Activated T-cell treated with anti-CD3 and anti-CD28 coated beads, Interleukin-2, amount 50 U/mL, for 72 hours (primary cell): ENCODE measurements at places on chromosomes 13 and 19.

DNA sequence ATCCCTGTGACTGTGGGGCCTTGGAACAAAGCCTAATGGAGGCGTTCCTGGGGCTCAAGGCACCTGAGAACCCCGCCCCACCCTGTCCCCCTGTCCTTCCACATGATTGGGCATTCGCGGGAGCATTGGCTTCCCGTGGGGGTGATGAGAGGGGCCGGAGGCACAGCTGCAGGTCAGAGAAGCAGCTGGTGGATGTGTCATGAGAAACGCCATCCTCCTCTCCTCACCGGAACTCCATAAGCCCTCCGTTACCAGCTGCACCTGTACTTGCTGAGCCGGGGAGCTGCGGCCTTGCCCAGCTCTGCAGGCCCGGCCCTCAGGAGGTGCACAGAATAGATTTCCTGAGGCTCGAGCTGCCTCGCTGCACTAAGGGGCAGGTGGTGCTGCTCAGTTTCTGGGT, 42.0 kb downstream of the CAPN12 start:
- no peak for DNase-seq

- DNase-seq: no peak
These were observed 134.3 kb downstream of the KDM4B start for GRCh38 chr19:5103061-5103701.

DNA sequence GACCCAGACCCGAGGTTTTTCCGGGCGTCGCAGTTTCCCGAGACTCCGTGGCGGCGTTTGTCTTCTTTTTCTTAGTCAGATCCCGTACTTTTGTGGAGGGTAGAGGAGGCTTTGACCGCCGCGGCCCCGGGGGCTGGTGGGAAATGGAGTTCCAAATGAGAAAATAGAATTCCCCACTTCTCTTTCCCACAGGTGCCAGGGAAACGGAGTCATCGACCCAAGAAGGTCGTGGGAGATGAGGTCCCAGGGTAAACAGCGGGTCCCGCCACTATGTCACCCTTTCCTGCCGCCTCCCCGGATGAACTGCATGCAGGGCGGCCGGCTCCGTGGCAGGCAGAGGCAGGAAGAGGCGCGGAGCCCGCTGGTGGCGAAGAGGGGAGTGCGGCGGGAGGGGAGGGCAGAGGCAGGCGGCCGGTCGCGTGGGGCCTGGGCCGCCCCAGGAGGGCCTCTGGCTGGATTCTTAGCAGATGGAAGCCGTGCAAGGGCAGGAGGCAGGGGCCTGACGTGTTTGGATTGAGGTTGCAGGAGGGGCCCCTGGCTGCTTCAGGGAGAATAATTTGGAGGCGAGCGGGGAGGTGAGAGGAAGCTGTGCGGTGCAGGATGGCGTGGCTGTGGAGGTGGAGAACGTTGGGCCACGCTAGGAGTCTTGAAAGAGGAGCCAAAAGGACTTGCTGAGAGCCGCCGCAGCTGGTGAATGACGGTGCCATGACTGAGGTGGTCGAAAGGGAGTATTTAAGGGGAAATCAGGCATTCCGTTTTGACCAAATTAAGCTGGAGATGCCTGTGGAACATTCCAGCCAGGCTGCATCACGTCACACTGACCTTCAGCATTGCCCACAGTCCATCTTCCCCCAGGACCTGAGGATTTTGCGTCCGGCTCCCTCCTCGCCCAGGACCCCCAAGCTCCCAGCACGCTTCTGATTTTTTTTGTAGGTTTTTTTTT, 11.7 kb downstream of the CYTH2 start:
- DNase-seq: peak; percentile 64

DNA sequence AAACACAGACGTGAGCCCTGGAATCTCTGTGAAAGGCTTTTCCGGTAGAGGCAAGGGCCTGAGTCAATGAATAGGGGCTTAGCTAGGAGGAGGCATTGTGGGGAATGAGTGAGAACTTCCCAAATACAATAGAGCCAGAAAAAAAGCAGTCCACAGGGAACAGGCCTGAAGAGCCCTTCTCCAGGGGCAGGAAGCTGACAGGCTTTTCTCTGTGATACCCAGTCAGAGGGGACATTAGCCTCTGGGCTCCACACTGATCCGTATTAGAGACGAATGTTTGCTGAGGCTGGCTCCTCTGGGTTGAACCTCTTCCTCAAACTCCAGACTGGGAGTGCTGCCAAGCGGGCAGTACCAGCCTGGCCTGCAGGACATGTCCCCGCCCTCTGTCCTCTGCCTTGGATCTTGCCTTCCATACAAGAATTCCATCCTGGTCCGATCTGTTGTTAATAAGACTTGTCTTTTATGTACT, 2.3 kb downstream of the DHRS12 start:
- DNase-seq: no peak

DNA sequence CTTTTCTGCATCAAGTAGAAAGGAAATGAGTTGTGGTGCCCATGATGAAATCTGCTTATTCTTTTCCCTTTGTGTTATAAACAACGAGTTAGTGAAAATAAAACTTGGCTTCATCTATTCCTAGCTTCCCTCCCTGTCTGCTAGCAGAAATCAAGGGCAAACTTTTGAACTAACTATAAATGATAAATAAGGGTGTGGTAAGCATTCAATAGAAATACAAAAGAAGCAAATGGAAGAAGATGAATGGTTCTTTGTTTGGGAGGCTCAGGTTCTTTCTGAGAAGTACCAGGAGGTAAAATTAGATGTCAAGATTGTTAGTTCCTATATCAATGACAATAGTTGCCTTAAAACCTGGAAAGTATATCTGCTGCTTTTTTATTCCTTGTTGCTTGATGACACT, 275.3 kb upstream of the PRR20A start:
- DNase-seq: no peak

DNA sequence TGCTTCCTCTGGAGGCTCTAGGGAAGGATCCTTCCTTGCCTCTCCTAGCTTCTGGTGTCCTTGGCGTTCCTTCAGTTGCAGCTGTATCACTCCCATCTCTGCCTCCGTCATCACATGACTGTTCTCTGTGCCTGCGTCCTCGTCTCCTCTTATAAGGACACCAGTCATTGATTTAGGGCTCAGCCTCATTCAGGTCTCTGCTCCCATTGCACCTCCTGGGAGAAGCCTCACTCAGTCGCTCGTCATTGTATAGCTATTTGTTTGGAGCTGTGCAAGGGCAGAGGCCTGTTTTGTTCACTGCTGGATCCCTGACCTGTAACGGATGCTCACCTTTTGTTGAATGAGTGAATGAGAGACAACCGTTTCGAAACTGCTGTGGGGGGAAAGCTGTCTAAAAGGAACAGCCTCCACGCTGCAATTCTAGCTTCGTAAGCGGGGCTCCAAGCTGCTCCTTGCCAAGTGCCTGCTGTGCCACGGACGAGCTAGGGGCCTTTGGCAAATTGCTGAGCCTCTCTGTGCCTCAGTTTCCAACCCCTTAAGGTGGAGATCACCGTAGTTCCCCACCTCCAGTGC, 17.2 kb downstream of the BRSK1 start:
- DNase-seq: no peak

GRCh38 chr13:104553186-104553585, 1487.0 kb upstream of the SLC10A2 start:
- DNase-seq: no peak

DNA sequence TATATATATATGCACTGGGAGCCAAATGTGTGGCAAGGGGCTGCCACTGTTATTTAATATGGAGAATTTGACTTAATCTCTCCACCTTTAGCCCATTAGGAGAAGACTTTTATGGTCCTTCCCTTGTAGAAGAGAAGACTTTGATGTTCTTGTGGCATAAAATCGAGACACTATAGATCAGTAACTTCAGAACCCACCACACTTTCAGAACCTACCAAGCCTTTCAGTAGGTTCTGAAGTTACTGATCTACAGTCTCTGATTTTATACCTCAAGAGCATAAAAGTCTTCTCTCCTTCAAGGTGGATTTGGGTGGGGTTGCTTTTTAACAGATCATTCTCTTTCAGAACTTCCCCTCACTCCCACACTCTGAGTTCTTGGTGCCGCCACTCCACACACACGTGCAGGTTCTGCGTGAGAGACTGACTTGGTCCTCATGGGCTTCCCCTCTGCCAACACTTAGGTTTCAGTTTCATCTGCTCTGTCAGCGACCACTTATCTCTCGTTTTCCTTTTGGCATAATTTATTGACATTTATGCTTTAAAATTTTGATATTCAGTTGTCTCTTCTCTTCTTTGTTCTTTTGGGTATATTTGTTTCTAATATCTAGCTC, 213.4 kb upstream of the PCDH17 start:
- no peak for DNase-seq

- DNase-seq: peak; percentile 38
These were observed 8.5 kb downstream of the ILF3 start for GRCh38 chr19:10662384-10663251.

- DNase-seq: no peak
These were observed 112.6 kb downstream of the KCTD12 start for GRCh38 chr13:76773448-76774094.

DNA sequence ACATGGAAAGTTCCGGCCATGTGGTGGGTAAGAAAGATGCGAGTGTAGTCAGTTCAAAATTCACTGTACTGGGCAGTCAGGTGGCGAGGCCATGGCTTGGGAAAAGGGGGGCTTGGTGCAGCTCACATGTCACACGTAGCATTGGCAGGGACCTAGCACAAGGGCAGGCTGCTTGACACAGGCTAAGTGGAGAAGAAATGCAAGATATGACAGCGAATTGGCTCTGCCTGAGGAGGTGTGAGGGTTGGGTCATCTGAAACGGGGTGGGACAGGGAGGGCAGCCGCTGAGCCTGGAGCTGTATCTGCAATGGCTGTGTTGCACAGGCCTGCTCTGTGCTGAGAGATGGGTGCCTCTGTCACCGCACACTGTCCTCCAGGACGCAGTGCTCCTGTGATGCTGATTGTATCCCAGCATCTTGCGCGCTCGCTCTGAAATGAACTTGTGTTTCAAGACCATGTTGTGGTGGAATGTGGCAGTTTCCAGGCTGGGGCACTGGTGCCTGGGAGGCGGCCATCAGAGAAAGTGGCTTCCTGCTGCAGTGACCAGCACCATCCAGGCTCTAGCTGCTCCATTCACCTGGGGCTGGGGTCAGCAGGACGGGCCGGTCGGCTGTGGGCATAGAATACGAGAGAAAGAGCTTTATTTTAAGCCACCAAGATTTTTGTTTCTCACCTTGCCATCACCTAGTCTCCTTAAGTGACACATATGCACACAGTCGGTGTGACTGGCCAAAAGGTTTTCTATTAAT, 70.3 kb downstream of the TEX29 start:
- no peak for DNase-seq

GRCh38 chr13:80450386-80450785, 109.5 kb upstream of the SPRY2 start:
- no peak for DNase-seq

GRCh38 chr19:4660181-4660791, 9.9 kb downstream of the MYDGF start:
- no peak for DNase-seq

- DNase-seq: no peak
These were observed 727.4 kb upstream of the SLITRK1 start for GRCh38 chr13:84609716-84610115.

DNA sequence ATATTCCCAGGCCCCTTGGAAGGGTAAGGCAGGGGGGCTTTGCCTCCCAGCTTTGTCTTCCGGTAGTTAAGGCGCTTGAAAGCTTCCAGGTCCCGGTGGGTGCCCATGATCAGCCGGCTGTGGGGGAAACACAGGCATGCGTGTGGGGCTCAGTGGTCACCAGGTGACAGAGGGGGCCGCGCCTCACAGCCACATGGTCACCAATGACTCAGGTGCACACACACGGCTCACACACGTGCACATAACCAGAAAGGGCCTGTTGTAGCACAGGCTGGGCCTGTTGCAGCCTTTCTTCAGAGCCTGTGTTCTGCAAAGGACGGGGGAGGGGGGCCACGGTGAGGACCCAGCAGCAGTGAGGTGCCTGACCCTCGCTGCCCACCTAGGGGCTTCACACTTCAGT, 5.9 kb downstream of the NANOS3 start:
- DNase-seq: no peak

DNA sequence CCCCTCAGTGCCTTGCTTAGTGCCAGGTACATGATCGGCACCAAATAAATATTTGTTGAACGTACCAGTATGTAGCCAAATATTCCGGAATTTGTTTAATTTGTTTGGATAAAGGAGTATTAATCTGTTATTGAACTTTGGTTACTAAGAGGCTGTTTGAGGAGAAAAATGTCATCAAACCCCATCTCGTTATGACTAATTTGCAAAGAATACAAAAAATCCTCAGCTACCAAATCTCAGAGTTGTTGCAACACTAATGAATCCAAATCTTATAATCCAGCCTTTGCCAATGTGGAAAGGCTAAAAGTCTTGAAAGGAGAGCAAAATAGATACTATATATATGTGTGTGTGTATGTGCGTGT, 79.5 kb downstream of the KLF5 start:
- DNase-seq: no peak

DNA sequence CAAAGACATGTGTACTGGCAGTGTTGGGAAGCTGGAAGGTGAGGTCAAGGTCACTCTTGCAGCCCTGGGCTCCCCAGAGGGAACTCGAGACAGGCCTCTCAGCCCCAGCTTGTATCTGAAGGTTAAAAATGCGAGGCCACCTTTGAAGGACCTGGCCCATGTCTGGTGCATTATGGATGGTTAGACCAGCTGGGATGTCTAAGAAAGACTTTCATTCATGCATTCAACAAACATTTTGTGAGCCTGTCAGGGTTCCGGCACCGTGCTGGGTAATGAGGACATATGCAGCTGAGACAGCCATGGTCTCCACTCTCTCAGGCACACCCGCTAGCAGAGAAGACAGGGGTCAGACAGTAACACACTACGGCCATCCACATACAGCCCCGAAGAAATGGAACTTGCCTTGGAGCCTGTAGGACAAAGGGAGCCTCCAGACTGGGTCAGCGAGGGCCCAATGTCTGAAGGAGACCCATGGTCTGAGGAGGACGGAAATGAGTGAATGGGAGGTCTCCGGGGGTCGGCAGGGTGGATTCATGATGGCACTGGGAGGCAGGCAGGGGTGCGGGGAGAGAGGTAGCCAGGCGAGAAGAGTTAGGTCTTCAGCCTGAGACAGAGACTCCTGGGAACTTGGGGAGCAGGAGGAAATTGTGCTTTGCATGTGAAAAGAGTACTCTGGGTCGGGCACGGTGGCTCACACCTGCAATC, 19.0 kb downstream of the VSTM2B start:
- DNase-seq: no peak

GRCh38 chr13:23723471-23723870, 153.3 kb downstream of the TNFRSF19 start:
- DNase-seq: no peak
